ENCODE measurements at places on chromosomes 7 and 10.

- no peak for DNase-seq
These were observed 130.7 kb downstream of the ADRA2A start for GRCh38 chr10:111207500-111207899.

DNA sequence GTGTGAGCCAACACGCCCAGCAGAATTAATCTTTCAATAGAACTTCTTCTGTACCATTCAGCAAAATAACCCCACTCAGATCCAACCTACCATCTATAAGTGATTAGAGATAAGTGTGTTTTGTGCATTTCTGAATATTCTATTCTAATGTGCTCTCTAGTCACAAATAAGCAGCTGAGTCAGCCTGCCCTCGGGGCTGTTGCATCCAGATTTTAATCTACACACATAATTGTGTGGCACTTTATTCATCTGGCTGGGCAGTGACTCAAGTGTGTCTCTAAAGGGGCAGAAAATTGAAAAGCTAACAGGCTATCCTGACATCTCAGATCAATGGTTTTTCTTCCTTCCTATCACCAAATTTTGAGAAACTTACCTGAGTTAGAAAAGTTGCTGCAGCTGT lies 60.3 kb downstream of the PRR15 start:
- DNase-seq, result no peak

DNA sequence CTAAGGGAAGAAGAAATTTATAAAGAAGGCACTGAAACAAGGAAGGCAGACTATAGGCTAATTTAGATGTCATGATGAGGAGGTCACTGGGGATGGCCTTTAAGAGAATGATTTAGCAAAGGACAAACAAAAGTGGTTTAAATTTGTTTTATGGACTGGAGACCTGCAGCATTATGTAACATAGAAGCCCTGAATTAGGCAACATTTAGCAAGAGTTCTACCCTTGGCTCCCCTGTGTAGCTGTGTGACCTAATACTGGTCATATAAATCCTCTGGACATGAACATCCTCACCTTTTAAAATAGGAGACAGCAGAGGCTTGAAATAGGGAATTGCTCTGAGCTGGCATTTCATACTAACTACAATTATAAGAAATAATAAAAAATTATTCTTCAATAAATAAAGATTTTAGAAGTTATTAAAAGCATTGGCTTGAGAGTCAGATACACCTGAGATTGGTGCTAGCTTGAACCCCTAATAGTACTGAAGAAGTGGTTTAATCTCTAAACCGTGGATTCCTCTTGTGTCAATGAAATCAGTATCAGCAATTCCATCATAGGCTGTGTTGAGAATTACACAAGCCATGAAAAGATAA lies 48.9 kb downstream of the RNLS start:
- no peak for DNase-seq

- DNase-seq, result no peak
These were observed 79.9 kb downstream of the ARHGAP21 start for GRCh38 chr10:24643679-24644209.

DNA sequence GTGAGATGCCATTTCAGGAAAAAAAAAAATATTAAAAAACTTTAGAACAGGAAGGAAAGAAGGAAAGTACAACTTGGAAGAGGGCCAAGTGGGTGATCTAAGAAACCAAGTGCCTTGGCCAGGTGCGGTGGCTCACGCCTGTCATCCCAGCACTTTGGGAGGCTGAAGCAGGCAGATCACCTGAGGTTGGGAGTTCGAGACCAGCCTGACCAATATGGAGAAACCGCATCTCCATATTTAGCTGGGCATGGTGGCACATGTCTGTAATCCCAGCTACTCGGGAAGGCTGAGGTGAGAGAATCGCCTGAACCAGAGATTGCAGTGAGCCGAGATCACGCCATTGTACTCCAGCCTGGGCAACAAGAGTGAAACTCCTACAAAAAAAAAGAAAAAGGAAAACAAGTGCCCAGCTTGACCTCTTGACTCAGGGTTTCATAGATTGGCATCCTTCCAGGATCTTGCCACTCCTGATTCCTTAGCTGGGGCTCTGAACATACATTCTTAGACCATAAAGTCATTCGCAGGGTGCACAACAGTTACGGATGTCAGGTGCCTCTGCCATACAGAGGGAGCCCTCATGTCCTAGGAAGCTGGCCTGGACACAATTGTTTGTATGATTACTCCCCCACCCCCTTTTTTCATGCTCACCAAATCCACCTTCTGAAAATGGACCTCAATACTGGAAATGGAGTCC lies 2.1 kb upstream of the GUSB start:
- no peak for DNase-seq

DNA sequence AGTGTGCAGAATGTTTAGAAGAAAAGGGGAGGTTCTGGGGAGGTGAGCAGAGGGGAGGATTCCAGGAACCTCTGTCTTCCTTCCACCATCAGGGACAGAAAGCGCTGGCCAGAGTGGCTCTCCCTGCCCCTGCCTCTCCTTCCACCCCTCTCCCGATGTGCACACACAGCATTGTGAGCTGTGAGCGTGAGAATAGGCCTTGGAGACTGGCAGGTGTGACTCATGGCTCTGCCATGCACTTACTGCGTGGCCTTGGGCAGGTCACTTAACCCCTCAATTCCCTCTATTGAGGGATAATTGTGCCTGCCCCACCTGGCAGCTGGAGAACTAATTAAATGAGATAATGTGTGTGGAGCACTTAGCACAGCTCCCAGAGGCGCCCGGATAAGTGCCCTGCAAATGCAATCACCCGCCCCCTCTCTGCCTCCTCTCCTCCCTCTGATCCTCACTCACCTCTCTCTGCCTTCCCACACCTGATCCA lies 115.4 kb downstream of the ZMIZ1 start:
- DNase-seq, result no peak

- DNase-seq, result no peak
These were observed 53.0 kb downstream of the SPOCK2 start for GRCh38 chr10:72035252-72035887.
